ENCODE measurements at places on chromosomes 1 and 21.

GRCh38 chr1:12111741-12112140 lies 48.6 kb downstream of the TNFRSF8 start:
- no peak for DNase-seq

DNA sequence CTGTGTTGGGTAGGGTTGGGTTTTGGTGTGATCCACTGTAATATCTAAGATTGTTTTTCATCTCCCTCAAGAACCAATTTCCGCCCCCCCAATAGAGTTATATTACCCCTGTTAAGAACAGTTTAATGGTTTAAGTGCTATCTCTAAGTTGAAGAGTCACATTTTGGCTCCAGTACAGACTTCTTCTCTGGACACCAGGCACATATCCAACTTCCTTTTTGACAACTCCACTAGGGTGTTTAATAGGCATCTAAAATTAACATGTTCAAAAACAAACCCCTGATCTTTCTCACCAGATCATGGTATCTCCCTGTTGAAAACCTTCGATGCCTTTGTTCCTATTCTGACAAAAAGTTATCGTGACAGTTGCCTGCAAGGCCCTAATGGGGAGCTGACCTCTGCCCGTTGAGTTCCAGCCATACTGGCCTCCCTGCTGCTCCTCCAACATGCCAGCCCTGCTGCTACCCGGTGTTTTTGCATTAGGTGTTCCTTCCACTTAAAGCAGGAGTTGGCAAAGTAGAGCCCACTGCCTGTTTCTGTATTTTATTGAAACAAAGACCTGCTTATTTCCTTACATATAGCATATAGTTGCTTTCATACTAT lies 18.6 kb downstream of the USP24 start:
- DNase-seq, result no peak

DNA sequence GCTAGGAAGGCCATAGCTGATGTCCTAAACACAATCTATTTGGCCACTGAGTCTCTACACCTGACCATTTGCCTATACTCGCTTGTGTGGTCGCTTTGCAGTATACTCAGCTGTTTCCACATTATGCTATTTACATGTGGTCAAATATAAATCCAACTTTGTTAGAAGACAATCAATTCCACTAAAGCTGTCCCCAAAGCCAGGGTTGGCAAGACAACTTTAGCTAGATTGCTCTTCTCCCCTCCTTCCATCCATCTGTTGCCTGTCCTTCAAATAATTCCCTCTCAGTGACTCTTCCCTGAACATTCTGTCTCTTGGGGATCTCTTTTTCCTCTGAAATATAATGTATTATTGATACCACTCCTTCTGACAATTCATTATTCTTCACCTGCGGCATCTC lies 30.1 kb downstream of the AVPR1B start:
- DNase-seq, result no peak

- no peak for DNase-seq
Measured at GRCh38 chr1:209202830-209203532, 380.5 kb upstream of the CAMK1G start.

GRCh38 chr1:165389609-165390008 lies 33.1 kb upstream of the LMX1A start:
- no peak for DNase-seq

DNA sequence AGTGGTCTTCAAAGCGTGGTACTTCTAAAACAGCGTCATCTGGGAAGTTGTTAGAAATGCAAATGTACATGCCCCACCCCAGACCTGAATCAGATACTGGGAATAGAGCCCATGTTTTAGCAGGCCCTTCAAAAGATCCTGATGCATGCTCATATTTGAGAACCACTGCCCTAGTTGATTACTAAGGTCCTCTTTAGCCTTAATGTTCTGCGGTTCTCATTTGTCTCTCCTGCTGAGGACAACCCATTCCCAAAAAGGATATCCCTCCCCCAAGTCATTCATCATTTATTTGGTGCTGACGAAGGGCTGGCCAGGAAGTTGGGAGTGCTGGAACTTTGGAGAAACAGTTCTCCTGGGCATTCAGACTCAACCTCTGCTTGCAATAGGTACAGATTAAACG lies 92.4 kb upstream of the RALGPS2 start:
- no peak for DNase-seq

DNA sequence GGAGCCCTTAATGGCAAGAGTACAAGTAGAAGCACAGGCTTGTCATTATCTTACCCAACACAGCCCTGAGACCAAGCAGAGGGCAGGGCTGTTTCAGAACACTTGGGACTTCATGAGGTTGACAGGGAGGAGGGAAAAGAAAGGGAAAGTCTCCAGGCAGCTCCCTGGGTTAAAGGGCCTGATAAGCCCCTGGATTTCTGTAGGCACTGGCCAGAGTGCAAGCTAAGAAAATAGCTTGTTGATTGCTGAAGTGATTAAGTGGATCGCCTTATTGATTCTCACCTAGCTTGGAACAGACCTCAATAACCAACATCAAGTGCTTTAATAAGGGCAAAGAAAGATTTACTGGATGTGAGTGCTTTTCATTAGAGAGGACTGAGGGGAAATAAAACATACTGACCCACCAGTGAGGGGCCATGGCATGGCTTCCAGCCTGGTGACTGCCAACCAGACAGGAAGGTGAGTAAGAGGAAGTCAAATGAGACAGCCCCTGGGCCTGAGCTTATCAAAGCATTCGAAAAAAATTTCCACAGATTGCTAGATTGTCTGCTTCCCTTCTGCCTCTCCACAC lies 121.4 kb upstream of the NFIA start:
- no peak for DNase-seq

DNA sequence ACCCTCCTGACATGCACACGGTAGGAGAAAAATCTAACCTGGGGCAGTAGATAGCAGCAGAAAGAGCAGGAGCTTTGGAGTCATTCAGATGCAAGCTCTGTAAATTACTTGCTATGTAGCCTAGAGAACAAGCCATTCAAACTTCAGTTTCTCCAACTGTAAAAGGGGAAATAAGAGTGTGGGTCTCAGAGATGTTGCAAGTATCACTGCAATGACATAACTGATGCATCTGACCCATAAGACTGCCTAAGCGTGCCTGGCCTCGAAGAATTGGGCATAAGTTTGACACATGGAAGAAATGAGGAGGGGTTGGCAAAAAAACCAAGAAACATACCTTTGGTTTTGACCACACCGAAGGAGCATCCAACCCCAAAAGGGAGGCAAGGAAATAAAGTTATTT lies 5.2 kb downstream of the AK2 start:
- DNase-seq, result no peak

DNA sequence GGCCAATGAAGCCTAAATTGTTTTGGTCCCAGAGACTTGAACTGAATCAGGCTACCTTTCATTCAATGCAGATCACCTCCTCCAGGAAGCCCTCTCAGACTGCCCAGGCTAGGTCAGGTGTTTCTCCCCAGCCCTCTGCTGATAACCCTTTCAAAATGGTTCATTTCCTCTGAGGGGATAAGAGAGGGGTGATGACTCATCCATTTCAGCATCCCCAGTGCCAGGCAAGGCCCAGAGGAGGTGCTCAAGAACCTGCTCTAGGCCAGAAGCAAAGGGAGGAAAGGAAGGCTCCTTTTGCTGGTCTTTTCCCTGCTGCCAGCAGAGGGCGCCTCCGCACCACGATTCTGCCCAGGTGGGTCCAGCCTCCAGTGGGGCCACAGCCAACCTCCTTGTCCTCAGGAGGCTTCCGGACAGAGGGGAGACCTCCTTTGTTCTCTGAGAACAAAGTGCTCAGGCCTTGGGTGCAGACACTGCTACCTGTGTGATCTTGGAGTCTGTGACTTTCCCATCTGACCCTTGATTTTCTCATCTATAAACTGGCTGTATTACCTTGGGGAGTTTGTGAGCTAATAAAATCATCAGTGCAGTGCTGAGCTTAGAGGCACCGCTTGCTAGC lies 45.3 kb upstream of the ARHGEF10L start:
- DNase-seq, result peak; percentile 48
